ENCODE measurements at places on chromosomes 4 and X.
A peak's percentile ranks its signal among the peaks of the same experiment; 100 is the strongest.

GRCh38 chr4:102734591-102735385 lies 26.0 kb downstream of the MANBA start:
- DNase-seq, result no peak

GRCh38 chr4:139247241-139247640 lies 32.8 kb downstream of the MGARP start:
- DNase-seq, result no peak

DNA sequence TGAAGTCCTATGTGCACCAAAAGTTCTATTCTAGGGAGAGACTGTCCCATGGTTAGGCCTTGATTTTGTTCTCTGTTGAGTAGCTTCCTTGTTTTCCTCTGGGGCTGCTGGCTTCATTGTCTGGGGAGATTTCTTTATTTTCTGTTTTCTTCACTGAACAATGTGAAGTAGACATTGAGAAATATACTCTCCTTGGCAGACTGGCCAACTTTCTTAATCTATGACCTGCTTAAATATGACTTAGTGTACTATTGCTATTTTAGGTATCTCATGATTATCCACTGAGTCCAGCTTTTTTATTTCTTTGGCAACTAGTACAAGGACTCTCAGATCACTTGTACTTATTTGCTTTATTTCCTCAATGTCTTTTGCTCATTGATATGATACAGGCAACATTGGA lies 1594.6 kb downstream of the ARAP2 start:
- DNase-seq, result no peak

GRCh38 chr4:36256398-36256891 lies 12.1 kb upstream of the ARAP2 start:
- no peak for DNase-seq

DNA sequence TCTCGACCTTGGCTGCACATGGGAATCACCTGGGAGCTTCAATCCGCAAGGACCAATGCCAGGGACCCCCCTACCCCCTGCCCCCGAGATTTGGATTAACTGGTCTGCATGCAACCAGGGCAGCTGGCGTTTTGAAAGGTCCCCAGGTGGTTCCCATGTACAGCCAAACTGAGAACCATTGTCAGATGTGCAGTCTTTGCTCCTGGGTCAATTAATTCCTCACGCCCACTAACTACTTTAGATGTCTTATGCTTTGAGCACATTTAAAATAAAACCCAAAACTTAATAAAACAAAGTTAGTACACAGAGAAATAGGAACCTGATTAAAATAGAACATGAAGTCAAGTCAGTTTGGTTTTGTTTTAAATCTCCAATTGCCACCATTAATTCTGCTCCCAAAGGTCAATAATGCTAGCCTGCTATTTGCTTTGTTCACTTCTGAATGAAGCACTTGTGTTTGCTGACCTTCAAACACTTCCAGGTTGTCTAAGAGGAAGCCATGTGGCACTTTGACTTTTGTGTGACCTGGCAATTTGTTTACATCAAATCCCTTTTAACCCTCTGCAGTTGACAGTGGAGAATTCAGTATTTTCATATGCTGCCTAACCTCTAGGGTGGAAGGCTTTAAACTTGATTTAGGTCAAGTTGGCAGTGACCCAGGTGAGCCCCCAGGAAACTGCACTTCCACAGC lies 27.2 kb upstream of the TMSB4X start:
- DNase-seq, result no peak

GRCh38 chrX:135170877-135171519 lies at the start of gene CT55:
TSS of gene CT55 (minus strand) at chrX:135171398. CDS start at chrX:135171171, 227 bp downstream.
- no peak for DNase-seq

- no peak for DNase-seq
These were observed 555 bp downstream of the CFI start for GRCh38 chr4:109801099-109801789.

DNA sequence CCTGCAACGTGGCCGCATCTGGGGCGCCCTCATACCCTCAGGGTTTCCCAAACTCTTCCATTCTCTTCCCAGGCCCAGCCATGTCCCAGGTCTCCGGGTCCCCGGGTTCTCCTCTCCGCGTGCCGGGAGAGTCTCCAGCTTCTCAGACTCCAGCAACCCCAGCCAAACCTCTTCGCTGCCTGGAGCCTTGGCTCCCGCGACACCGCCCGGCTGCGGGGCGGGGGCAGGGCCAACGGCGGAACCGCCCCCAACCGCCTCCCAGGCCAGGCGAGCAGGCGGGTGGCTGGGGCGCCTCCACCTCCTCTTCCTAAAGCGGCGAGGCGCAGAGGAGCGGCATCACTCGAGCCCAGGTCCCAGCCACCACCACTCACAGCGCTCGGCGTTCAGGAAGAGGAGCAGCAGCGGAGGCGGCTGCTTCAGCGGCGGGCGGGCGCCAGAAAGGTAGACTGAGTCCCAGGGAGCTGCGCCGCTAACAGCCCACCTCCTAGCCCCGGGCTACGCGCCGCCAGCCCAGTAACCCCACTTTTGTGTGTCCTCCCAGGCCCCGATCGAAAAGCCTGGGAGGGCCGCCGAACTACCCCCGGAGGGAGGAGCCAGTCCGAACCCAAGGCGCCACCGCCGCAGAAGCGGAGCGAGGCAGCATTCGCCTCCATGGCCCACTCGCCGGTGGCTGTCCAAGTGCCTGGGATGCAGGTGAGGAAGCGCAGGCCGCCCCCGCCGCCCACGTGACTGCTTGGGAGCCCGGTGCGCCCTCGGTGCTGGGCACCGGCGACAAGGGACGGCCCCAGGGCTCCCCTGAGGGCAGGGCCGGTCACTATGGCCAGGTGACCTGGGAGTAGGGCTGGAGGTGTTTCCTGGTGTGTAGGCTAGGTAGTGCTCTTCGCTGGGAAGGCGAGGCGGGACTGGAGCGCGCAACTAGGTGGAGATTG lies at the start of gene STK26:
Gene STK26, plus strand, starts transcription at position 336 of the 929 bp plus-strand sequence. Its CDS starts 316 bp downstream, at position 652.
- DNase-seq, result peak; percentile 80

GRCh38 chr4:90960840-90961239 lies 833.6 kb downstream of the CCSER1 start:
- DNase-seq, result no peak

- DNase-seq, result no peak
These were observed 225.8 kb downstream of the STK32B start for GRCh38 chr4:5277079-5277478.

- no peak for DNase-seq
These were observed 1.5 kb upstream of the CRLF2 start for GRCh38 chrX:1213971-1214370.

- no peak for DNase-seq
These were observed 6.0 kb downstream of the GAGE10 start for GRCh38 chrX:49309401-49309981.

GRCh38 chr4:98501383-98501782 lies 157.0 kb downstream of the TSPAN5 start:
- no peak for DNase-seq

DNA sequence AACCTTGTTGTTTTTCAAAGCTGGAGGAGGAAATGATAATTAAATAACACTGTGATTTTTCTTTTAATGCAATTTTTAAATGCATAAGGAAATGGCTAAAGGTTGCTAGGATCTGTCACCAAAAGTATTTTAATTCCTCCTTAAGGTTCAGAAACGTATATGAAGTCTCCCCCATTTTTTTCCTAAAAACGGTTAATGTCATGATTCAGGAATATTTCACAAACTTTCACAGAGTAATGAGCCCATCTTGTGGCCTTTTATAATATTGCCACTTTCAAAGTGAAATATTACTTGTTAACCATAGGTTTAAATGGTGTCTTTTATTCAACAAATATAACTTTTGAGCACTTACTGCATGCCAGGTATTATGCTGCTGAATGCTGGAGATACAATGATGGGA lies 99.5 kb upstream of the USP38 start:
- no peak for DNase-seq

- DNase-seq, result no peak
These were observed 27.0 kb upstream of the RAB28 start for GRCh38 chr4:13511101-13511500.

GRCh38 chr4:82515705-82516104 lies 46.1 kb downstream of the TMEM150C start:
- DNase-seq, result no peak

- DNase-seq, result no peak
These were observed 590.9 kb upstream of the GNPDA2 start for GRCh38 chr4:45317276-45317675.

DNA sequence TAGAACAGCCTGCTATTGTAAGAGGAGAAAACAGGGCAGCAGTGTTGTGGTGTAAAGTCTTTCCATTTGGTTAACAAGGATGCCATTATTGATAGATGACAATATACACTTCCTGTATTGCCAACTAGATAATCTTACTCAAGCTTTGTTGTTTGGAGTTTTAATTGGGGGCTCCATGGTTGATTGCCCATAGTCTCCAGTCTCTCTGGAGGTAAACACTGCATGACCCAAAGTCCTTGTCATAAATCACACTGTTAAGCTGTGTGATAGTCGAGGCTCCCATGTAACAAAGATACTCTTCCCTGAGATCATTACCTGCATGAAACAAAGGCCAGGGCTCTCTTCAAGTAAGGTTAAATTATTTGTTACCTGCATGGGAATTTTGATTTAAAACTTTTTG lies 394.6 kb downstream of the C4orf33 start:
- no peak for DNase-seq

- DNase-seq, result no peak
These were observed 296.6 kb downstream of the CHIC1 start for GRCh38 chrX:73859622-73860021.

- no peak for DNase-seq
These were observed 10.2 kb upstream of the MAGEB10 start for GRCh38 chrX:27797575-27797974.

DNA sequence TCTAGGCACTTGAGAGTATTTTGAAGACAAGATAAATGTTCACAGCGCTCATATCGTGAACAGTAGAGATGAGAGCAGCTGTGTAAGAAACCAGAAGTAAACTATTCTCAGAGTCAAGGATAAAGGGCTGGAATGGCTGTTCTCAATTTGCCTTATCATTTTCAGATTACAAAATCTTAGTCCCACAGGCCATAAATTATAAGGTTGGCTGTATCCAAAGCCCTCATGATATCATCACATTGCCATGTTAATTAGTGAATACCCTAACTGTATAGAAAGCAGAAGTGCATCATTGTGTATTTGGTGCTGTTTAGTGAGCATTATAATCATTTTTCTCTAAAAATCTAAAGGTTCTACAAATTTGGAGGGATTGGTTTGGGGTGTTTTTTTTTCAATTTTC lies 168.9 kb upstream of the EDNRA start:
- no peak for DNase-seq

DNA sequence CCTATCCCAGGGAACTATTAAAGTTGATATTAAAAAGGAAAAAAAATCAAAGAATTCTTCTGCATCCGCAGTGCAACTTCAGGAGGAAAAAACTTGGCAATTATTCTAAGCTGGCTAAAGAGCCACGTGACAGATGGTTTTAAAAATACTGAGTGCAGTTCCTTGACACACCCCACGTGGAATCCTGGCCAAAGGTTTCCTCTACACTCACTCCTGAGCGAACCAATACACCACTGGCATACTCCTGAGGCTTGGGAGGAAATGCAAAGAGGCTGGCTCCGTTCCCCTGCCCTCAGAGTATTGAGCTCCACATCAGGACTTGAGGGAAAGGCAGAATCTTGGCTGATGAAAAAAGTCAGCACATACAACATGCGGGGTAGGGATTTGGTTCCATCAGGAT lies 133.8 kb upstream of the ATP6AP2 start:
- DNase-seq, result no peak

GRCh38 chr4:107570952-107571351 lies 149.1 kb downstream of the PAPSS1 start:
- DNase-seq, result no peak

- no peak for DNase-seq
These were observed 15.6 kb upstream of the TMEM131L start for GRCh38 chr4:153450544-153450917.

GRCh38 chrX:9988762-9989161 lies 21.6 kb downstream of the CLDN34 start:
- no peak for DNase-seq

DNA sequence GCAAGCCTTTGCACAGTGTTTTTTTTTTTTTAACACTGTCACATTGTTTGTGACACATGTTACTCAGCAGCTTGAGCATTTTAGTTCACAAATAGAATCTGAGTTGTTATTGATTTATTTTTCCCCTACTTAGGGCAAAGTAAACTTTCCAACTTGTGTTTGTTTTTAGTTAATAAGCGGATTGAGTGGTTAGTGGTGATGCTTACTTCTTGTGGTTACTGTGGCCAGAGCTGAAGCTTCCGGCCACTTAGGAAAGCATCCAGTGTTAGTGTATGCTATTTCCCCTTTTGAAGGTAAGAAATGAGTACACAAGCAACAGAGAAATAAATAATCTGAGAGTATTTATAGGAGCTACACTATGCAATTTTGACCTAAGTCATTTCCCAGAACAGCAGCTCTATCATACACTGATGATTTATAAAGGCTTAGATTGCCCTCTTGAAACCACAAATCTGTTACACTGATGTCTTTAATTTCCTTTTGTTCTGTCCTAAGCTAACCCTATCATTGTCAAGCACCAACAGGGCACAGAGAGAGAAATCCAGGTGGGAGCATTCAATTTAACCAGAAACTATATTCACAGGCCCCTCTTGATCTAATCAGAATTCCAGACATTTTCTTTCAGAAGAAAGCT lies 2464.6 kb downstream of the PCDH7 start:
- no peak for DNase-seq

GRCh38 chr4:100306018-100306417 lies 115.8 kb upstream of the DDIT4L start:
- no peak for DNase-seq

DNA sequence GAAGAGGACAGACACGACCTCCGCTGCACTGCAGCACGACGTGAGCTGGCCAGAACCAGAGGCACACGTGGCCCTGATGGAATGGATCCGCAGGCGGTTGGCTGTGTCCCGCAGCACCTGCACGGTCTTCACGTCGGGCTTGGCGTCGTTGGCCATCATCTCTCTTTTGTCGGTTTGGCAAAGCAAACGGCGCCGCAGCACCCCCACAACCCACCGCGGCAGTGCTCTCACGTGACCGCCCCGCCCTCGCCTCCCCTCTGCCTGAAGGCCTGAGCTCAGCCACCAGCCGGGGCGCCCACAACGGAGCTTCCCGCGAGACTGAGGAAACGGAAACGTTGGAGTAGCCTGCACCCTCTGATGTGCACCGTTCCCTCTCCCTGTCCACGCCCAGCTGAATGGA lies at the start of gene TKTL2:
Gene TKTL2, minus strand, starts transcription at position 179 of the 400 bp plus-strand sequence. Its CDS starts 20 bp downstream, at position 159.
- DNase-seq, result no peak

DNA sequence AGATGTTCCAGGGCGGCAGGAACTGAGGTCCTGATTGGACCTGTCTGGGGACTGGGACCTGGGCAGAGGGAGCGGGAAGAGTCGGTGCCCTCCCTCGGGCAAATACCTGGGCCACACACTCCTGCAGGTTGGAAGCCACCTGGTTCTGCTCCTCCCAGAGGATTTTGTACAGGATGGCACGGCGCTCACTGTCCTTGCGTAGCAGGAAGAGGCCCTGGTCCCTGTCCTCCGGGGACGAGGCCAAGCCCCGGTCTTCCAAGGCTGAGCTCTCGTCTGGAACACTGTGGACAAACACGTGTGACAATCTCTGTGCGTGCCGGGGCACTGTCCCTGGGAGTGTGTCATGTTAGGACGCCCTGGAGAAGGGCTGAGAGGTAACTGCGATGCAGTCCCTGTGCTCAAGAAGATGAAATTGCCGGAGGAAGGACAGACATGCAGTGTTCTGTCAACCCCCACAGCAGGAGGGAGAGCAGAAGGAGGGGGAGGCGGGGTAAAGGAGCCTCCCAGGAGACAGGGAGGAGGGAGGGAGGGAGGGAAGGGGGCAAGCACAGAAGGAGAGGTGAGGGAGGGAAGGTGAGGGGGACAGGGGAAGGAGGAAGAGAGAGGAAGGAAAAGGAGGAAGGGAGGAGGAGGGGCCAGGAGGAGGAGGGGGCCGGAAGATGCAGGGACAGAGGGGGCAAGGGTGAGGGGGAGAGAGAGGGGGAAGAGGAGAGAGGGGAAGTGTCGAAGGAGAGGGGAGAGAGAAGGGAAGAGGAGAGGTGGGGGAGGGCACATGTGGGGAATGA lies 29.0 kb downstream of the PDHA1 start:
- DNase-seq, result peak; percentile 32

GRCh38 chr4:183396227-183396637 lies 48.2 kb upstream of the CDKN2AIP start:
- DNase-seq, result no peak
